Stimulated activated CD4-positive, alpha-beta T cell treated with anti-CD3 and anti-CD28 coated beads, Interleukin-1b, Interleukin-23, amount 100 ng/mL, for 1 hour (primary cell): ENCODE measurements at places on chromosomes 13 and 19.

- DNase-seq, result no peak
Observed at GRCh38 chr19:33133438-33134031, 1.6 kb downstream of the WDR88 start.

- no peak for DNase-seq
Observed at GRCh38 chr13:52968074-52968700, 60.4 kb upstream of the OLFM4 start.

- DNase-seq, result no peak
Observed at GRCh38 chr13:35139591-35139990, 197.5 kb downstream of the NBEA start.

- DNase-seq, result no peak
Observed at GRCh38 chr13:62173958-62174357, 758.3 kb upstream of the PCDH20 start.
